ENCODE measurements at places on chromosomes 6 and 20. TPM values are rescaled to one million over a fixed set of nuclear protein-coding genes. Genes with fewer than 3 reads are reported as not detected.

The SLC32A1 gene
- total RNA-seq = not detected

The TMEM217 gene
- 1.2 TPM for total RNA-seq

- DNase-seq = no peak
Observed at GRCh38 chr20:45826381-45827019, 612 bp downstream of the TNNC2 start.

DNA sequence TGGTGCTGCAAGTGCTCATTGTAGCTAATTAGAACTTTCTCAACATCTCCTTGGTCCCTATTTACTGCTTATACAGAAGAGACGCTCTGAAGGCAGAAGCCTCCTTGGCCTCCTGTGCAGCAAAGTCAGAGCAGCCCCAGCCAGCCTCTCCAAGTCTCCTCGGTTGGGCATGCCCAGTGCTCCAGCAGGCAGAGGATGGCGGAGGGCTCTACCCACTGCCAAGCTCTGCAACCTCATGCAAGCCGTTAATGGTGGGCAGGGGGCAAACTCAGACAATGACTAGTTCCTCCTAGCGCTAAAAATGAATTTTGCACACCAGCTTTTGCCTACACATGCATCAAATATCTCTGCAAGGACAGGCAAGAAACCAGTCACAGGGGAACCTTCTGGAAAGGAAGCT lies 27.8 kb downstream of the NOL4L start:
- DNase-seq = no peak

DNA sequence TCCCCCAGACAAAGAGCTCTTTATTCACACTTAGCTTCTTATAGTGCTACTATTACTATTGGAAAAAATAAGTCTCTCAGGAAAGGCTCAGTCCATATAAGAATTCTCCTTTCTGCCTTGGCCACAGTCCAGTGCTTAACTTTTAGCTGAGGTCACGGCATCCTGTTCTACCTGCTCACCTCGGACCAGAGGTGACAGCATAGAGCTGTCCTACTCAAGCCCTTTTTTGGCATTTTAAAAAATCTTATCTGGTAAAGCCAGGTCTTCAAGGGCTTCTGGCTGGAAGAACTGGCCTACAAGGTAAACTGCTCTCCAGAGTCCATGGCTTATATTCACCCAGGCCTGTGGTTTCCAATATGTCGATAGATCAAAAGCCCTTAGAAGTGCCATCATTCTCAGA lies 109.7 kb downstream of the RCAN2 start:
- no peak for DNase-seq

Data from tibial nerve (tissue), 4 donors.